ENCODE measurements at places on chromosomes 4 and X.

DNA sequence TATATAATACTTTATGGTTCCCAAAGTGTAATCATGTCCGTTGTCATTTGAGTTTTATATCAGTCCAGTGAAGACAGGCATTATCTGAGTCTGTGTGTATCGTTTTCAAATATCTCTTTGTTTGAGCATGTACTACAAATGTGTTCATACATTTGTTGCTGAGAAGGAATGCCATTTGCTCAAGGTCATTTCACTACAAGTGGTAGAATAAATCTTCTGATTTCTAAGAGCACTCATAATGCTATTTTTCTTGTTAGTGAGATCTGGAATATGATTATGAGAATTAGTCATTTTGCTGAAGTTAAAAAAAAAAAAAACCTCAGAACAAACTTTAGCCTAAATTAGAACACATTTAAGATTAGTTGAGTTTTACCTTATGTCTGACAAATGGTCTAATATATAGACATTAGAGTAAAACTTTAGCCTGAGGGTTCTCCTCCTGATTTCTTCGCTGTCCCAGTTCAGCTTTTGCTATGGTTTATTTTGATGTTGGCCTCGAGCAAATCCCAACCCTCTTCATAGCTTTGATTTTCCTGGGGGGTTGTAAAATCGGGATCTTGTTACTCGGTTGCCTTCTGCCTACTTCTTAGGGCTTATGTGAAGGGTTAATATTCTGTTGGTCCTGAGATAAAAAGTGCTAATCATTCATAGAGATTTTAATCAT lies 87.1 kb downstream of the TMEM131L start:
- DNase-seq = no peak

- no peak for DNase-seq
Observed at GRCh38 chr4:38086151-38086848, 126.1 kb downstream of the PTTG2 start.

- no peak for DNase-seq
Observed at GRCh38 chr4:87103691-87104187, 116.7 kb downstream of the KLHL8 start.

DNA sequence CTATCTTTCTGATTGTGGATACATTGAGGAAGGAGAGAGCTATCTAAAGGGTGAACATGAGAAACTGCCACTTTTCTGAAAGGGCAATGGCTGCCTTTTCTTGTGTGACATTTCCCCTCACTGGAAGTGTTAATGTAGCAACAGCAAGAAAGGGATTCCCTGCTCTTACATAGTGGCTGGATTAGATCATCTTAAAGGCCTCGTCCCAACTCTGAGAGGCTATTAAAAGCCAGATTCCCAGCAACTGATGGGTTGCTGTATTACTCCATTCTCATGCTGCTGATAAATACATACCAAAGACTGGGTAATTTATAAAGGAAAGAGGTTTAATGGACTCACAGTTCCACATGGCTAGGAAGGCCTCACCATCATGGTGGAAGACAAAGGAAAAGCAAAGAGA lies 33.7 kb upstream of the ADH7 start:
- no peak for DNase-seq

DNA sequence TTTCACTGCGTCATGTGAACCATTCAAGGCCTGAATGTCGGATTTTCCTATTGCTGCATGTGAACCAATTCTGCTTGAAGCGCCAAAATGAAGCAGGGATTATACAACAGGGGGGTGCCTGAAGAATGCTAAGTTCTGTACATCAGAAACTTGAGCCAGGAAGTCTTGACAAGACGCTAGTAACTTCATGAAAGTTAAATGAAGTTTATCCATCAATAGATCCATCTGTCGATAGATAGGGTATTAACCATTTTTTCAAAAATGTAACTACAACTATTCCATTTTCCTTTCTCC lies 590 bp upstream of the NAF1 start:
- no peak for DNase-seq

DNA sequence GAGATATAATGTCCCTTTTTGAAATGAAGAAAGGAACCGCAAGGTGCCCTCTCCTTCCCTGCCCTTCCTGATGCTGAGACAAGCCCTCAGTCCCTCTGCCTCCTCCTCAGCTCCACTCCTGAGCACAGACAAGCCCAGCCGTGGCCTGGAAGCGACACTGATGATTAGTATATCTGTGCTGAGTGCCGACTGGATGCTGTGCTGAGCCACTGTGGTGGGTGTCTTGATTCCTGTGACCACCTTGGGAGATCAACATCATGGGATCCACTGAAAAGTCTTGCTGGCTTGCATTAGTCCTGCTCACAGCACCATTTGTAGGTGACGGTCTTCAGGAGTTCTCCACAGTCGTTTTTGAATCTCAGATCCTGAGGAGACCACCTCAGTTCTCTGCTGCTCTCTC lies 59.5 kb upstream of the HGFAC start:
- DNase-seq = no peak

DNA sequence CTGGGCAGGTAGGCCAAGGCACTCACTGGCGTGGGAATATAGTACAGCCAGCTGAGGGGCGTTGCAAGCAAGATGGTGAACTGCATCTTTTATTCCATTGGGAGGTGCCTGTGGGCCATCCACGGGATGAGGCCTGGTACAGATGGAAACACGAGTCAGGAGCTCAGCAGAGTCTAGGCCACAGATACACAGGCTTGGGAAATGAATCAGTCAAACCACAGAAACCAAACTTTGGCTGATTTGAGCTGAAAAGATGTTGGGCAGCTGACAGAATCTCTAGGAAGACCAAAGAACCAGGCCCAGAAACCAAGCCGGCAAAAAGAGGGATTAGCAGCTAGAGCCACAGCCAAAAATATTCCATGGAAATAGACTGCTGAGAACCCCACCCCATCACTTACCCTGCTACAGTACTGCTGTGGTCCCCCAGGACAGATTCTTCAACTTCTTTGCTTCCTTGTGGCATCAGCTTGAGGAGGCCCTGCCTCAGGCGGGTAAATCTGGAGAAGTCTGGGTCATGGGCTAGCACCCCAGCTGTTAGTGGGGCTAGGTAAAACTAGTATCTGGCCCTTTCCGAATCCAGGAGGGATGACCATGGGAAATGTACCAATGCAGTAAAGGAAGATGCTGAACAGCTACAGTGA lies 75.4 kb downstream of the TMEM131L start:
- no peak for DNase-seq

- DNase-seq = no peak
Observed at GRCh38 chr4:137768196-137768595, 235.9 kb upstream of the PCDH18 start.

DNA sequence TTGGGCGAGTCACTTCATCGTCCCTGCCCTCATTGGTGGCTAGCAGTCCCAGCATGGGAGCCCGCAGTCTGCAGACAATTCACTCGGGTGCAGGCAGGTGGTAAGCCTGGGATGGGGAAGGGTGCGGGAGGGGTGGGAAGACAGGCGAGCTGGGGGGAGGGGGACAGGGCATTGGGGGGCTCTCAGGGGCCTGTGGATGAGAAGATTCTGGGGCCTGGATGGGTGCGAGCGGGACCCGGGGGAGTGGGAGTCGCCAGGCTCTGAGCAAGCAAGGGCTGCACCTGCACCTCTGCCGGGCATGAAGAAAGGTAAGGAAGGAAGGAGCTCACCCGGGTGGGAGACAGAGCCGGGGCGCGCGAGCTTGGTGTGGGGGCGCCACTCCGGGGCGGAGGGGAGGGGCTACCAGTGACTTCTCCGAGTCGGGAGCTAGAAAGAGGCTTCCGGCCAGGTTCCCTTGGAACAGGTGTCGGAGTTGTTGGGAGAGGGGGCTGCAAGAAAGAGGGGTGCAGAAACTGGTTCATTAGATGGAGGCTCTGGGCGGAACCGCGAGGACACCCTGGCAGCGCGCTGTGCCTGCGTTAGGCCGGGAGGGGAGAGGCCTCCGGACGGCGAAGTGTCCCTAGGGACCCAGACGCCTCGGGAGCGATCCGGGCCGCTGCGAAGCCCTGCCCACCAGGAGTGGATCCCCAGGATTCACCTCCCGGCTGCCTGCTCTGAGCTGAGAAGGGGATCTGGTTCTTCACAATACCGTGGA lies 103.4 kb upstream of the PDLIM3 start:
- no peak for DNase-seq

GRCh38 chrX:2315434-2315833 lies 185.3 kb downstream of the DHRSX start:
- no peak for DNase-seq

- DNase-seq = no peak
Observed at GRCh38 chrX:118552121-118552900, 56.7 kb downstream of the DOCK11 start.

GRCh38 chrX:13742397-13743176 lies 8.0 kb downstream of the OFD1 start:
- DNase-seq = no peak

GRCh38 chr4:10983268-10983667 lies 298.7 kb upstream of the CLNK start:
- no peak for DNase-seq

DNA sequence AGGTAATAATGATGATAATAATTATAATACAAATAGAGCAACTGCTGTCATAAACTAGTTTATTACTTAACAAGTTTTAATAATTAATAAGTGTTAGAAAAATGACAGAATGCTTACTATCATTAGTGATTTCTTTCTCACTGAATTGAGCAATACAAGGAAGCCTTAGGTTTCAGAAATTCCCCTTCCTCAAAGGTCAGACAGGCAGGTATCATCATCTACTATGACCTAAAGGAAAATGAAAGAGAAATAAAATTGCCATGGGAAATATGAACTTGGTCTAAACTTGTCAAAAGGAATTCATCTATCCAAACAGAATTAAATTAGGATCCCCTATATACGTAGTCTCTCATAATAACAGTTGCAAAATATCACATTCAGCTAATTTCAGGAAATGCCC lies 56.3 kb upstream of the SLC7A11 start:
- DNase-seq = no peak

DNA sequence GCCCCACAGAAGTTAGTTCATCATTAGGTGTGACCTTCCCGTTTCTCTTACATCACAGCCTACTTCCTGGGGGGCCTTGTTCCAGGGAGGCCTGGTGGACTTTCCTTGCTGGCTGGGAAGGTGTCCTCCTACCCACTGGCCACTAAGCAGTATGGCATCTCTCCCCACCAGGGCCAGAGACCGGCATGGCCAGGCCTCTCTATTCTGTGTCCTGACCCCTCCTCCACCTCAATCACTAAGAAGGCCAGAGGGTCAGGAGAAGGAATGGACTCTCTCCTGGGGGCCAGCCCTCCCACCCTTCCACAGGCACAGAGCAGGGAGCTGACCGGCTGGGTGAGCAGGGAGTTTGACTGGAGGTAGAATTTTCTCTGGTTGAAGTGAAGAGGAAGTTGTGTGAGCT lies 81.9 kb downstream of the PJA1 start:
- DNase-seq = no peak

- no peak for DNase-seq
Observed at GRCh38 chr4:16043642-16044498, 40.0 kb downstream of the PROM1 start.

GRCh38 chr4:152665691-152666395 lies 14.0 kb downstream of the TMEM154 start:
- DNase-seq = no peak

GRCh38 chr4:1684506-1685234 lies 557 bp upstream of the FAM53A start:
- peak; percentile 74 for DNase-seq

DNA sequence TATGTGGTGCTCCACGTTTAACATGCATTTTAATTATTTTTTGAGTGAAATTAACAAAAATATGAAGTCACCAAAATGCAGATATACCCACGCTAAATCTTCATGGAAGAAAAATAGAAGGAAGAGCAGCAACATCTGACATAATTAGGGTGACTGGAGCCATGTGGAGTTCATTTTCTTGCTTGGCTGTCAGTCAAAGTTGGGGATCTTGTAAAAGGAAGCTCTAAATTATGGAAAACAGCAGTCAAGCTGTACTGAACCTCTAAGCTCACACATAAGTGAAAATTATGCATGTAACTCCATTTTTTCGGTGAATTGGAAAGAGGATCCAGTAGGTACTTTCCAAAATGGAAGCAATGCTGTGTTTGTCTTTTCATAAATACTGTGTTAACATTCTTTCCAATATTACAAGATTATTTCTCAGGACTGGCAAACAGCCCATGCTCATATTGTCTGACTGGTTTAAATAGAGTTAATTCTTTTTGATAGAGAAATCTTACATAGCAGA lies 9.7 kb upstream of the PDGFC start:
- DNase-seq = no peak

- no peak for DNase-seq
Observed at GRCh38 chr4:1499465-1499864, 93.2 kb upstream of the NKX1-1 start.

- DNase-seq = no peak
Observed at GRCh38 chr4:39320381-39321115, 45.6 kb downstream of the RFC1 start.

- DNase-seq = no peak
Observed at GRCh38 chrX:23854945-23855344, 52.8 kb downstream of the APOO start.

DNA sequence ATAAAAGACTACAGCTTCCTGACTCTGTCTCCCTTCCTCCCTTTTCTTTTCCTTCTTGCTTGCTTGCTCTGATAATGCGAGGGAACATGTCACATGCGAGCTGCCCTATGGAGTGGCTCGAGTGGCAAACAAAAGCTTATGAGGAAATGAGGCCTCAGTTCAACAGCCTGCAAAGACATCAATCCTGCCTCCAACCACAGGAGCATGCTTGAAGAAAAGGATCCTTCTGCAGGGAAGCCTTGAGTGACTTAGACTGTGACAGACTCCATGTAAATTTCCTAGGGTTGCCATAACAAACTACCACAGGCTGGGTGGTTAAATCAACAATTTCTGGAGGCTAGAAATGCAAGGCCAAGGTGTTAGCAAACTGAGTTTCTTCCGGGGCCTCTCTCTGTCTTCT lies 152.5 kb downstream of the NR3C2 start:
- no peak for DNase-seq

- DNase-seq = no peak
Observed at GRCh38 chr4:158836002-158836369, 67.2 kb downstream of the FNIP2 start.

GRCh38 chr4:186725469-186726425 lies 2.1 kb upstream of the FAT1 start:
- no peak for DNase-seq

DNA sequence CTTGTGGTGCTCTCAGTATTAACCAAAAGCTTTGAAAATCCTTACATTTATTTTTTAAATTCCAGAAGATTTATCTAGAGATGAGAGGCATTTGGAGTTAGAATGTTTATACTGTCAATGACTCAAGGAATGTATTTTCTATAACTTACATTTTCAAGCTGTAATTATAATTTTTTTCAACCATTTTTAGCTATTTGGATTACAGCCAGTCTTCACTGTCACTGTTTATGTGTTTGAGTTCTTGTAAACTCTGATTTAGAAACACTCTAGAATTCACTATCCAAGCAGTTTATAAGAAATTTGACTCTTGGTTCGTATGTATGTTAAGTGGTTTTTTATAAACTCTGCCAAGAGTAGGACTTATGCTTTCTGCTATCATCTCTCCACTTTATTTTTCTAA lies 36.7 kb upstream of the GUCY1A1 start:
- no peak for DNase-seq

DNA sequence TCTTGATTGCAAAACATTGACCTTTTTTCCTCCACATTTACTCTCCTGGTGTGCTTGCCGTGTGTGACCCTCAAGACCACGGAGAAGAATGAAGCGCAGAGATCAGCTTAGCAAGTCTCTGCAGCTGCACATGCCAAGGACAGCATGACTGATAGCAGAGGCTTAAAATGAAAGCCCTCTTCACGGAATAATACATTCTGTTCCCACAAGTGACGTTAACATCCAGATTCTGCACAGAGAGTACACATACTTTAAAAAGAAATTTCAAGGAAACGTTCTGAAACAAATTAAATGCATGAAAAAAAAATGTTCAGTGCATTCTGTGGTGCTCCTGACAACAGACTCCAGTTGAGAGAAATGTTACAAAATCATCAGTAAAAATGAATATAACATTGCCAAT lies 60.9 kb downstream of the SLC7A11 start:
- DNase-seq = no peak

- no peak for DNase-seq
Observed at GRCh38 chrX:148146121-148146520, 165.0 kb downstream of the FMR1NB start.
